ENCODE measurements at places on chromosomes 16 and 17.

- DNase-seq = no peak
These were observed 19.5 kb upstream of the CPHXL start for GRCh38 chr16:75745823-75746222.

GRCh38 chr17:9235346-9235745, 214.0 kb downstream of the NTN1 start:
- DNase-seq = no peak

- peak; percentile 95 for DNase-seq
These were observed 22.6 kb downstream of the NDE1 start for GRCh38 chr16:15672514-15673167.

DNA sequence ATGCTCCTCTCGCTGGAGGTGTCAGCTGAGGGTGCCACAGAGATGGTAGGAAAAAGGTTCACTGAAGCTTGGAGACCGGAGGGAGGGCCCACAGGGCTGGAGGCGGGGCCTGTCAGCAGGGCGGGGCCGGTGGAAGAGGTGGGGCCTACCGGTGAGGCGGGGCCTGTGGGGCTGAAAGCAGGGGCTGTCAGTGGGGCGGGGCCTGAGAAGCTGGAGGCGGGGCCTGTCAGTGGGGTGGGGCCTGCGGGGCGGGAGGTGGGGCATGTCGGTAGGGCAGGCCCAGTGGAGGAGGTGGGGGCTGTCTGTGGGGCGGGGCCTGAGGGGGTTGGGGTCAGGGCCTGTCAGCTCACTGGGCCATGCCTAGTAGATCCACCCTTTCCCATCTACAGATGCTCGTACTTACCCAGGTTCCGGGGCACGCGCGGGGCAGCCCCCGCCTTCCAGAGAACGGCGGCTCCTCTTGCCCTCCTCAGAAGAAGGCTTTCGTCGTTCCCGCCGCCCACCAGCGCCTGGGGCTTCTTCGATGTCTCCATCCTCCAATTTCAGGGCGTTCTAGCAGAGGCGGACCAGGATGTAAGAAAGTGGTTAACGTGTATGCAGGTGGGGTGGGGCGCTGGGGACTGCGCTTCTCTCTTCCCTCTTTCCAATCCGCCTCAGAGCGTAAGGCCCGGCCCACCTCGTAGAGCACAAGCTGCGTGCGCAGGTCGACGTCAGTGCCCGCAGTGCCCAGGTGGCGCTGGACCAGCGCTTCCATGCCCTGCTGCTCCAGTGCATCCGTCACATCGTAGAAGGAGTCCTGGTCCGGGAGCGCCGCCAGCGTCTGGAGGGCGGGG, 9.8 kb downstream of the TMEM208 start:
- DNase-seq = peak; percentile 61

DNA sequence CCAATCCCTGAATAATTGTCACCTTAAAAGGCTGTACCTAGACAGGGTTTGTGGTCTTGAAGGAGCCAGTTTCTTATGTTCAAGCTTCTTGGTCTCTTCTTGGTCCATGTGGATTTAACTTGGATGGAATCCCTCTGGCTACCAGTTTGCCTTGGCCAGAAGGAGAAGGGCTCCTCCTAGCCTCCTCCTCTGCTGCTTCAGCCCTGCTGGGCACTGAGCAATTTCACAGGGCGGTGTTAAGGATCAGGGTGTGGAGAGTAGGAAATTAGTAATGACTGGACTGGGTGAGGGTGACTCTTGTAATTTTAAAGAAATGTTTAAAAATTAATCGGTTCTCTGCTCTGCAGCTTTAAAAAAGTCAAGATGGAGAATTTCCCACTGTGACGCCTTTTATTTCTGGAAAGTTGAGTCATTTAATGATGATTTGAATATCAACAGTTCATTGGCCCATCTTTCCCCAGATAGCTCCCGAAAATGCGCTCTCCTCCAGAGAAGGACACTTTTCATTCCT, 96.4 kb downstream of the MSI2 start:
- no peak for DNase-seq
